GM23338 (cell line): ENCODE measurements at places on chromosomes 2 and 18. TPM values are rescaled to one million over a fixed set of nuclear protein-coding genes. Genes with fewer than 3 reads are reported as not detected.

The ARL6IP6 gene
- 43.5 and 65.4 TPM in 2 replicates for total RNA-seq

The GPR39 gene
- 1.0 and 1.9 TPM in 2 replicates for total RNA-seq

The CCDC195 gene
- total RNA-seq = not detected in 2 replicates

The GPR45 gene
- total RNA-seq = 0.21 and 0.23 TPM in 2 replicates

The LCT gene
- not detected in 2 replicates for total RNA-seq

The DNER gene
- total RNA-seq = 7.1 and 8.8 TPM in 2 replicates

The LIMS3 gene
- 0.31 and 1.0 TPM in 2 replicates for total RNA-seq

The C18orf54 gene
- 29.6 and 35.0 TPM in 2 replicates for total RNA-seq
